ENCODE measurements at places on chromosomes 13 and 19.

- DNase-seq, result no peak
Measured at GRCh38 chr13:33372251-33372919, 86.8 kb upstream of the STARD13 start.

- DNase-seq, result peak; percentile 34
Measured at GRCh38 chr13:39036212-39036611, 1.7 kb downstream of the PROSER1 start.

DNA sequence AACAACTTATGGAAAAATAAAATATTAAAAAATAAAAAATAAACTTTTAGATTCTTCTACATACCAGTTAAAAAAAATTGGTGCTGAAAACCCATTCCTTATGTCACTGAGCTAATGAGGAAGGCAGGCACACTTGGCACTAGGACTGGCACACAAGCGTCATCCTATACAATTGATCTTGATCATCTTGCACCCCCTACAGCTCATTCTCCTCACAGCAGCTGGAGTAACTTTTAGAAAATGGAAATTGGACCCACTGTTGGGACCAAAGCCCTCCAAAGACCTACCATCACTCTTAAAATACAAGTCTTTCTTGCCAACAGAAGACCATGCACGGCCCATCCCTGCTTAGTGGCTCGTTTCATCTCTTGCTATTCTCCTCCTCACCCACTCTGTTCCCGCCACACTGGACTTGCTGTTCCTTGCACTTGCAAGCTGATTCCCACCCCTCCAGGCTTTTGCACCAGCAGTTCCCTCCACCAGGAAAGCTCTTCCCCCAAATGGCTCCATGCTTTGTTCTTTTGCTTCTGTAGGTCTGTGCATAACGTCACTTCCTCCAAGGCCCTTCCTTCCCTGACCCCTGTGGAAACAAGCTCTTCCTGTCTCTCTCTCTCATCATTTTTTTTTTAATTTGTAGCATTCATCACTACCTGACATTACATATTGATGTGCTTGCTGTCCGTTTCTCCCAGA is 11.6 kb downstream of the CTU1 start:
- peak; percentile 12 for DNase-seq

DNA sequence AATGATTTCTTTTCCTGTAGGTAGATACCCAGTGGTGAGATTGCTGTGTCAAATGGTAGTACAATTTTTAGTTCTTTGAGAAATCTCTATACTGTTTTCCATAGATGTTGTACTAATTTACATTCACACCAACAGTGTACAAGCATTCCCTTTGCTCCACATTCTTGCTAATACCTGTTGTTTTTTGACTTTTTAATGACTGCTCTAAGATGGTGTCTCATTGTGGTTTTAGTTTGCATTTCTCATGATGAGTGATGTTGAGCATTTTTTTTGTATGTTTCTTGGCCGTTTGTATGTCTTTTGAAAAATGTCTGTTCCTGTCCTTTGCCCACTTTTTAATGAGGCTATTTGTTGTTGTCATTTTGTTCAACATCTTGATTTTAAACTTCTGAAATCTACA is 103.3 kb downstream of the DGKH start:
- no peak for DNase-seq

DNA sequence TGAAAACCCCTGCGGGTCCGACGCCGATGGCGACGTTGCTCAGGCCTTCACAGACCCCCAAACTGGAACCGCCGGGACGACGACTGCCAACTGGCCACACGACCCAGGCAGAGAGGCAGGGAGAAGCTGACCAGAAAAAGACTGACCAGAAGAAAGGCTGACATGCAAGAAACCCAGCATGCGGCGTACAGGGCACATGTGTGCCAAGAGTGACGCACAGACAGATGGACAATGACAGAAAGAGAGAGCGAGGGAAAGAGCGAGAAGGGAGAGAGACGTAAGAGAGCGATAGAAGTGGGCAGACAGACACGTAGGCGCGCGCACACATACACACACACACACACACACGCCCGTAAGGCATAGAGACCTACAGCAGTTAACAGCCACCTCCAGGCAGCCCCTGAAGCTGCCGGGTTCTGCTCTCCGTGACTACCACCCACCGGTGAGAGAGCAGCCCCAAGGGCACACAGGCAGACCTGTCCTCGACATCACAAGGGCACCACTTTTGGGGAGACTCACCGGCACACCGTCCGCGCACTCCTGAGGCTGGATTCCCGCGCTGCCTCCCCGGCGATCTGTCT is 67.2 kb upstream of the ZNF527 start:
- DNase-seq, result no peak

DNA sequence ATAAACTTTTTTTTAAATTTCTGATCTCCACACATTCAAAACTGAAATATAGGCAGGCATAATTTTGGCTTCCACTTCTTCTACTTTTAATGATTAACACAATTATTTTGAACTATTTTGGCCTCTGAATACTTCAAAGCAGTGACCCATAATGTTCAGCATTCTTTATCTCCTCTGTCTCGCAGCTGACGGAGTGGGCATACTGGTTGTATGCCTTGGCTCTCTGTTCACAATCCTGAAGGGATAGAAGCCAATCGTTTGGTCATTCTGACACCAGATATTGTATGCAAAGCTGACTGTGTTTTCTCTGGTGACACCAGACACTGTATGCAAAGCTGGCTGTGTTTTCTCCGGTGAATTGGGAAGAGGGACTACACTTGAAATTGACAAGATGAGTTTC is 833.0 kb downstream of the EFNB2 start:
- no peak for DNase-seq

GRCh38 chr19:29965492-29965891 is 23.5 kb downstream of the URI1 start:
- DNase-seq, result no peak

DNA sequence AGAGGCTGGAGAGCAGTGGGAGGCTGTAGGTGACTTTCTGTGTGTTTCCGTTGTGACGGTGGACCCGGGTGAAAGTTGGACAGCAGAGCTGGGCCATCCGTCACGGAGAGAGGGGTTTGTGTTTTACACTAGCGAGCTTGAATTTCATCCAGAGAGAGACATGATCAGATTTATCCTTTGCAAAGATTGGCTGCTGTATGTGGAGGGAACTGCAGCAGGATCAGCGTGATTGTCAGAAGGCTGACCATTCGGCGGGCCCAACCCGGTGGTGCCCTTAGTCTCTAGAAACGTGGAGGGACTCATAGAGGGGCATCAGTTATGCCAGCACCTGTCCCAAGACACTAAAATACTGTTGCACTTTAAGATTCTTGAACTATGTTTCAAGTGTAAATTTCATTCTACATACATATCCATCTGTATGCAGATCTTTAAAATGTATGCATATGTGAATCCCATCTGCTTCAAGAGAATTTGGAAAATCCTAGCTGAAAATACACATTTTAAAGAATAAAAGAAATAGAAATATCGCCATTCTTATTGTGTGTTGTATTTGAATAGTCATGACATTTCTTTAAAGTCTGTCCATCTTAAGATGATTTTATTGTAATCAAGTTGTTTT is 7.0 kb downstream of the FAM124A start:
- no peak for DNase-seq

GRCh38 chr13:20974981-20975585 is 72.5 kb upstream of the XPO4 start:
- DNase-seq, result no peak

DNA sequence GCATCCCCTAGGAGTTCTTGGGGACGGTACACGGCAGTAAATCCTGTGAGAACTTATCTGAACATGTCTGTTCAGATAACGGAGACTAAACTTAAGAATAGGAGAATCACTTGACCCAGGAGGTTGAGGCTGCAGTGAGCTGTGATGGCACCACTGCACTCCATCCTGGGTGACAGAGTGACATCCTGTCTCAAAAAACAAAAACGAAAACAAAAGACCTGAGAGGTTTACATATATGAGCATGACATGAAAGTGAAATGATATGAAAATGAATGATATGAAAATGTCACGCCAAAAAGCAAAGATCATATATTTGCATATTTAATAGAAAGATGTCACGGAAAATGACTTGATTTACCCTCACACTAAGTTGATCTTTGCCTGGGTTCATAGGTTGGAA is 5.8 kb downstream of the ZNF175 start:
- DNase-seq, result no peak

DNA sequence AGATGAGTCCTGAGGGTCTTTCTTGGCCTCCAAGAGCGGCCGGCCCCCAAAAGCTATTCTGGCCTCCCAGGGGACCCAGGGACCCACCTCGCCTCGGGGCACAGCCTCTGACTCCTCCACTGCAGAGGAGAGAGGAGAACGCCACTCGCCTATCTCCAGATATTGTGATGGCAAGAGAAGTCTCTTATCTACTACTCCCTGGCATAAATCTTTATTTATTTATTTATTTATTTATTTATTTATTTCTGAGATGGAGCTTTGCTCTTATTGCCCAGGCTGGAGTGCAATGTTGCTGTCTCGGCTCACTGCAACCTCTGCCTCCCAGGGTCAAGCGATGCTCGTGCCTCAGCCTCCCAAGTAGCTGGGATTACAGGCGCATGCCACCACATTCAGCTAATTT is 11.0 kb downstream of the SLC7A9 start:
- DNase-seq, result no peak

- DNase-seq, result no peak
Measured at GRCh38 chr13:97285221-97285955, 63.3 kb downstream of the MBNL2 start.

GRCh38 chr19:39415111-39416046 is 2.9 kb downstream of the PLEKHG2 start:
- DNase-seq, result peak; percentile 37

DNA sequence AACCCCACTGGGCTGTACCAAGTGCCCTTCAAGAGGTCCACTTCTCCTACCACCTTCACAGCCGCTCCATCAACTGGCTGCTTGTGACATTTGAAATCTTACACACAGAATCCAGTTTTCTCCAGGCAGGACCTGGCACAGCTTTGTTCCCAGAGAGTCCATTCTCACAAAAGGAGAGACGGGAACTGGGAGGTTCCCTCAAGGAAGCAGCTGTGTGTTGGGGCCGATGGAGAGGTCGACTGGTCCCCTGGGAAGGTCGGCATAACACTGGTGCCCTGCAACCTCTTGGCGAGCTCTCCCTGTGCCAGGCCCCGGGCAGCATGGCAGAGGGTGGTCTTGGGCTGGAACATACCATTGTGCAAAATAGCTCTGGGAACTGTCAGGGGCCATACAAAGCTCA is 21.5 kb downstream of the ELL start:
- no peak for DNase-seq

- DNase-seq, result no peak
Measured at GRCh38 chr13:30615481-30615865, 2.2 kb upstream of the USPL1 start.

All from CD4-positive, alpha-beta T cell treated with Interferon alpha-2 for 1 hour (primary cell).